ENCODE measurements at places on chromosomes 5 and 9. TPM values are rescaled to one million over a fixed set of nuclear protein-coding genes. Genes with fewer than 3 reads are reported as not detected.

The PGM5 gene
- total RNA-seq, result 124 TPM

The FOXD4L5 gene
- total RNA-seq, result 0.45 TPM

The FST gene
- total RNA-seq, result 6.1 TPM

The PCDHGB1 gene
- 3.5 TPM for total RNA-seq

- peak overlapping the region; percentile 56 for H3K4me3 ChIP-seq
- H3K36me3 ChIP-seq, result no peaks in the 10 kb centered on the region
- H3K27ac ChIP-seq, result peak overlapping the region; percentile 12
- no peaks in the 10 kb centered on the region for H3K27me3 ChIP-seq
- H3K4me1 ChIP-seq, result no peaks in the 10 kb centered on the region
These were observed 1.1 kb upstream of the ANXA2R start for GRCh38 chr5:43041110-43041668.

DNA sequence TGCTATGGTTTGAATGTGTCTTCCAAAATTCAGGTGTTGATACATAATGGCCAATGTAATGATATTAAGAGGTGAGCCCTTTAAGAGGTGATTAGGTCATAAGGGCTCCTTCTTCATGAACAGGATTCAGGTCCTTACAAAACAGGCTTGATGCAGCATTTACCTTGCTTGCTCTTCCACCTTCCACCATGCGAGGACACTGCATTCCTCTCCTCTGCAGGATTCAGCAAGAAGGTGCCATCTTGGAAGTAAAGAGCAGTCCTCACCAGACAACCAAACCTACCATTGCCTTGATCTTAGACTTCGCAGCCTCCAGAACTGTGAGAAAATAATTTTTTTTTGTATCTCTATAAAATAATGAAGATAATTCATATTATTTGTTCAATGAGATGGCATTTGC, 314.0 kb upstream of the SMARCA2 start:
- no peaks in the 10 kb centered on the region for H3K4me1 ChIP-seq
- no peak overlapping the region for H3K4me3 ChIP-seq
- DNase-seq, result no peak
- H3K27me3 ChIP-seq, result no peaks in the 10 kb centered on the region

DNA sequence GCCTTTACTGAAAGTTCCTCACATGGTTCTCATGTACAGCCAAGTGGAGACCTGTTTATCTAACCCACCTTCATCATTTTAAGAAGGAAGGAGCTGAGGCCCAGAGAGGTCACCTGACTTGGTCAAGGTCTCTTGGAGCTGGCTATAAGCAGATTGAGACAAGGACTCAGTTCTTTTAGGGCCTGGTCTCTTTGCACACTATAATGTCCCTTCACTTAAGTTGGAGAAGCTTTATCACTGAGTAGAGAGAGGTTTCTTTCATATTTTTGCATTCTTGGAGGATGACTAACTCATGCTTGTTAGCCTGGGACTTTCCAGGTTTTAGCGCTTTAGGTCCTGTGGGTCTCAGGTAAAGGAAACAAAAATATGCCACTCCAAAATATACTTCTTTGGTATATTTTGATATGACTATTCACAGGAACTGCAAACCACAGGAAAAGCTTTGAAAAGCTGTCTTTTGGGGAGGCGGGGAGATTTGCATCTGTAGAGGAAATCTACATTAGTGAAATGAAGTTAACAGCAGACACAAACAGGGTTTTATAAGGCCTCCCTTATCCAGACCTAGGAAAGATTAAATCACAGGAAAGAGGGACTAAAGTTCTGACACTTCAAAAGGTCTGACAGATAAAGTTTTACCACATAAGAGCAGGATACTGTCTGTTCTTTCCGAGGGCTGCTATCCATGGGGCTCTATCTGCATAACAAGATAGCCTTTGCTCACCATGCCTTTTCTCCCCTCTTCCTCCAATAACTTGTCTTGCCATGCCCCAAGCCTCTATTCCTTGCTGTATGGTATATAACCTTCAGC, 95.8 kb upstream of the ANKRD55 start:
- no peak for DNase-seq
- no peak overlapping the region for H3K27ac ChIP-seq
- H3K4me3 ChIP-seq, result no peak overlapping the region
- H3K36me3 ChIP-seq, result no peaks in the 10 kb centered on the region

- no peak overlapping the region for H3K4me3 ChIP-seq
- H3K4me1 ChIP-seq, result no peaks in the 10 kb centered on the region
- no peaks in the 10 kb centered on the region for H3K27me3 ChIP-seq
- no peaks in the 10 kb centered on the region for H3K36me3 ChIP-seq
These were observed 507.2 kb upstream of the MPDZ start for GRCh38 chr9:13786711-13787110.

- H3K27me3 ChIP-seq, result no peaks in the 10 kb centered on the region
- no peaks in the 10 kb centered on the region for H3K36me3 ChIP-seq
- no peaks in the 10 kb centered on the region for H3K4me1 ChIP-seq
- no peak overlapping the region for H3K27ac ChIP-seq
These were observed 10.1 kb downstream of the ARSB start for GRCh38 chr5:78975035-78975434.

DNA sequence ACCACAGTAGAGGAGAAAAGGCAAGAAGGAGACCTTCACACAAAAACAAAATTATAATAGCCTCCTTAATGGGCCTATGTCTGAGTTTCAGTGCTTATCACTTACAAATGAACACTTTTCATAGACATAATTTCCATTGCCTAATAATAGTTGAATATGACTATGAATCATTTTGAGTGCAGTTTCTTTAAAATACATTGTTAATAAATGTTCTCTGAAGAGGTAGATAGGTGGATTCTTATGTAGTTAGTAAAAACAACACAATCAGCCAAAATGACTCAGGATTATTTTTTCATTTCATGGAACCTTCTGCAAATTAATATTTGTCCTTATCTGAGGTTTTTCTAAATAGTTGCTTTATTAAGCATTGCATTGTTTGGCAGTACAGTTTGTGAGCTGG, 45.6 kb downstream of the DAPK1 start:
- no peak overlapping the region for H3K4me3 ChIP-seq
- DNase-seq, result no peak
- no peaks in the 10 kb centered on the region for H3K36me3 ChIP-seq
- H3K27me3 ChIP-seq, result no peaks in the 10 kb centered on the region
- H3K27ac ChIP-seq, result no peak overlapping the region
- H3K4me1 ChIP-seq, result no peaks in the 10 kb centered on the region

GRCh38 chr9:16048129-16048528, 495.3 kb downstream of the CCDC171 start:
- H3K27me3 ChIP-seq, result no peaks in the 10 kb centered on the region
- DNase-seq, result no peak
- no peaks in the 10 kb centered on the region for H3K4me1 ChIP-seq
- H3K4me3 ChIP-seq, result no peak overlapping the region
- H3K27ac ChIP-seq, result no peak overlapping the region

GRCh38 chr5:180785794-180786221, 16.8 kb downstream of the MGAT1 start:
- H3K27ac ChIP-seq, result peak overlapping the region; percentile 98
- H3K27me3 ChIP-seq, result no peaks in the 10 kb centered on the region
- no peak overlapping the region for H3K4me3 ChIP-seq

DNA sequence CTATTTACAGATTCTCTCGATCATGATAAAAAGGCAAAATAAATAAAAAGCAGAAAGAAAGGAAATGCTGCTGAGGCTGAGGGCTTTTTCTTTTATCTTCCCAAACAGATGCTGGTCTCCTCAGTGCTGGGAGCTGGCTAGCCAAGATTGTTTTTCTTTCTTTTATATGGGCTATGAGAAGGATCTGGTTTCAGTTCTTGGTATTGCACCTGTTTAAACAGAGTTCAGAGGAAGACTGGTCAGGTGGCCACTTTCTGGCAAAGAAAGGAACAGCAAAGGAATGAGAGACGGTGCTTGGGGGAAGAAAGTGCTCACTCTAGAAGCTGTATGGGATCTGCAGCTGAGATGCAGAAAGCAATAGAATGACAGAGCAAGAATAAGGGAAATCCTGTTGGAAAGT, 88.9 kb downstream of the SLF1 start:
- H3K4me1 ChIP-seq, result no peaks in the 10 kb centered on the region
- H3K27me3 ChIP-seq, result no peaks in the 10 kb centered on the region
- H3K4me3 ChIP-seq, result no peak overlapping the region
- DNase-seq, result no peak
- no peaks in the 10 kb centered on the region for H3K36me3 ChIP-seq
- no peak overlapping the region for H3K27ac ChIP-seq

DNA sequence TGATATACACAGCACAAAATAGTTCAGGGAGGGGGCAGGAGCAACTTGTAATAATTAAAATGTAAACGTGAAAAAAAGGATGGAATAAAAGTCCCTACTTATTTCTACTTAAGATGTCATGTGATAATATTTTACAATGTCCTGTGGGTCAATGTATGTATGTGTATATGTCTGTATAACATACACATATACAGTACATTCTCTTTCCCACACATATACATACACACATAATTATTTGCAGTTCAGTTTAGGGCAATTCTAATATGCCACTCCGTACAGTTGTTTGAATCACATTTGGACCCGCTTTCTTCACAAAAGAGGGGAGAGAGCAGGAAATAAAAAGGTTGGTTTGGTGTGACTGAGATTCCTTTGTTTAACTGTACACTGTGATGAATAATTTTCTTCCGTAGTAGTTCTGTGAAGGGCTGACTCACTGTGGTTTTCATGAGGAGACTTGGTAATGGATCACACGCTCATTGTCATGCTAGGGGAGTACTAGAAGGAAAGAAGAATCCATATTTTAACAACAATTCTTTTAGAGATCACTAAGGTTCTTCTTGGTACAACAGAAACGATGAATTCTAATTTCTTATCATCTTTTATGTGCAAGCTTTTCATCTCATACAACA, 26.2 kb upstream of the ACOT12 start:
- H3K36me3 ChIP-seq, result no peaks in the 10 kb centered on the region
- no peak overlapping the region for H3K4me3 ChIP-seq
- no peaks in the 10 kb centered on the region for H3K4me1 ChIP-seq
- H3K27ac ChIP-seq, result no peak overlapping the region

DNA sequence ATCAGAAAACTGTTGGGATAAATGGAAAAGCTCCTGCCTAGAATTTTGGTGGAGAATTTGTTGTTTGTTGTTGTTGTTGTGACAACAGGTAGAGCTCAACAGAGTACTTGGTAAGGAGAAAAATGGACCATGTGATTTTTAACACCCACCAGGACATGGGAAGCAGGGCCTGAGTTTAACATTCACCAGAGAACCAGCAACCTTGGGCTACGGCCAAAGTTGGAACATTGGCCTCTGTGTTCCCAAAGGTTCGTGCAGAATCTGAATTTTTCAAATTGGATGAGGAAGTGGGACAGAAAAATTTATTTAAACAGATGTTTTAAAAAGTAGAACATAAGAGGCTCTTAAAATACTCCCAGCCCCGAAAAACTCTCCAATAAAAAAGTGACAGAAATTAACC, 127.0 kb downstream of the GNA14 start:
- no peaks in the 10 kb centered on the region for H3K36me3 ChIP-seq
- H3K4me3 ChIP-seq, result no peak overlapping the region
- no peak overlapping the region for H3K27ac ChIP-seq
- no peaks in the 10 kb centered on the region for H3K4me1 ChIP-seq
- no peaks in the 10 kb centered on the region for H3K27me3 ChIP-seq
- DNase-seq, result no peak

DNA sequence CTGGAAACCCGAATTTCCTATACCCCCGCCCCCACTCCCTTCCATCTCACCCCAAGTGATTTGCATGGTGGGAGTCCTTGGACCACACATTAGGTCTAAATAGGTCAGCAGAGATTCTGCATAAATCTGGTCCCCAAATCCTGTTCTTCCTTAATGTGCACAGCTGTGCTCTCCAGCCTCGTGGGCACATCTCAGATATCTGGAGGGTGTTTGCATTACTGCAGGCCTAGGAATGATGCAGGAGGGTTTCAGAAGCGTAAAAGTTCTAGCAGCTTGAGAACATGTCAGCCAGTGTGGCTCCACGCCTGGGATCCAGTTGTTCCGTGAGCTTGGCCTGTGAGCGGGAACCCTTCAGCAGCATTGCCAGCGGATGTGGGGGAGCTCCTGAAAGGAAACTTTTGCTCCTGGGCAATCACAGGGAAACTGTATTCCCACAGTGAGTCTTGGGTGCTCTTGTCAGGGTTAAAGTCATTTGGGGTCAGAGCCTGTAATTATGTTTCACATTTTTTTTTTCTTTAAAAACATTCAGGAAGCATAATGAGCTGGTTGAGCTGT, 12.9 kb downstream of the ARHGAP26 start:
- peak; percentile 55 for DNase-seq
- H3K36me3 ChIP-seq, result no peaks in the 10 kb centered on the region
- H3K4me3 ChIP-seq, result no peak overlapping the region
- H3K4me1 ChIP-seq, result peaks cover 3% of the 10 kb centered on the region

DNA sequence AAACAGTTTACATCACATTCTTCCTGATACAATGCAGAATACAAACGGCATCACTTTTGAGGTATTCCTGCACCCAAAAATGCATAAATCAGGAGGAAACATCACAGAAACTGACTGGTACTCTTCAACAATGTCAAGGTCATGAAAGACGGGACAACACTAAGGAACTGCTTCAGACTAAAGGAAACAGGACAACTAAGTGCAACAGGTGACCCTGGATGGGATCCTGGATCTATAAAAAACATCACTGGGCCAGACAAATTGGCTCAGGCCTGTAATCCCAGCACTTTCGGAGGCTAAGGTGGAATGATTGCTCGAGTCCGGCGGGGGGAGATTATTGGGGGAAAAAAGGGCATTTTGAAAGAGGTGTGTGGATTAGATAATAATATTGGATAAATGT, 22.6 kb downstream of the BTNL9 start:
- H3K27me3 ChIP-seq, result no peaks in the 10 kb centered on the region
- no peaks in the 10 kb centered on the region for H3K36me3 ChIP-seq
- no peak overlapping the region for H3K4me3 ChIP-seq
- DNase-seq, result no peak
- no peaks in the 10 kb centered on the region for H3K4me1 ChIP-seq
- no peak overlapping the region for H3K27ac ChIP-seq

- H3K4me1 ChIP-seq, result no peaks in the 10 kb centered on the region
- H3K27ac ChIP-seq, result no peak overlapping the region
- no peak overlapping the region for H3K4me3 ChIP-seq
- no peaks in the 10 kb centered on the region for H3K27me3 ChIP-seq
These were observed 31.0 kb upstream of the HMCN2 start for GRCh38 chr9:130234340-130235260.

DNA sequence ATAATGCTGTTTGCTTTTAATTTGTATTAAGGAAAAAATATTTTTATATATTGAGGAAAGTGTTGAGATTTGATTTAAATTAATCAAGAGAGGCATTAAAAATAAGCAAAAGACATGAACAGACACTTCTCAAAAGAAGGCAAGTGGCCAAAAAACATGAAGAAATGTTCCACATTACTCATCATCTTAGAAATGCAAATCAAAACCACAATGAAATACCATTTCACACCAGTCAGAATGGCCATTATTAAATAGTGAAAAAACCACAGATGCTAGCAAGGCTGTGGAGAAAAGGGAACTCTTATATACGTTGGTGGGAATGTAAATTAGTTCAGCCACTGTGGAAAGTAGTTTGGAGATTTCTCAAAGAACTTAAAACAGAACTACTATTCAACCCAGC, 45.9 kb downstream of the RANBP17 start:
- H3K27ac ChIP-seq, result no peak overlapping the region
- H3K4me3 ChIP-seq, result no peak overlapping the region
- H3K36me3 ChIP-seq, result no peaks in the 10 kb centered on the region

DNA sequence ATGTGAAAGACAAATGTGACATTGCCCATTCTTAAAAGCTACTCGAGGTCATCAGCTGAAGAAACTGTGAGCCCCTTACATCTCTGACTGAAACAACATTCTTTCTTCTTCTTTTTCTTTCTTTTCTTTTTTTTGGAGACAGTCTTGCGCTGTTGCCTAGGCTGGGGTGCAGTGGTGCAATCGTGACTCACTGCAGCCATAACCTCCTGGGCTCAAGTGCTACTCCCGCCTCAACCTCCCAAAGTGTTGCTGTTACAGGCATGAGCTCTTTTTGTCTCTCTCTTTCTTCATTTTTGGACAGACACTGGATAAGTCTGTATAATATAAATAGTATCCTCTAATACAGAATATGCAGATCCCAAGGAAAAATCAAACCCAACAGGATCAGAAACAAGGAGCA, 263.7 kb upstream of the KLF9 start:
- DNase-seq, result no peak
- H3K36me3 ChIP-seq, result no peaks in the 10 kb centered on the region
- no peaks in the 10 kb centered on the region for H3K4me1 ChIP-seq
- no peaks in the 10 kb centered on the region for H3K27me3 ChIP-seq
